ENCODE measurements at places on chromosomes 11 and 22. TPM values are rescaled to one million over a fixed set of nuclear protein-coding genes. Genes with fewer than 3 reads are reported as not detected.

Gene TRAPPC4
- 38.2 TPM for total RNA-seq

Gene RCOR2
- 0.42 TPM for total RNA-seq

Gene NXPE1
- total RNA-seq: not detected

Gene TP53I11
- total RNA-seq: 76.1 TPM

Gene OR52E8
- total RNA-seq: not detected

Gene DCDC1
- not detected for total RNA-seq

Gene OR51B4
- not detected for total RNA-seq

Gene NCR3LG1
- 2.1 TPM for total RNA-seq

Gene SLC17A6
- total RNA-seq: not detected

Gene MAML2
- total RNA-seq: 20.0 TPM

Gene ZNF143
- total RNA-seq: 38.8 TPM

Gene PATE2
- total RNA-seq: not detected
